Urothelium cell line (cell line): ENCODE measurements at places on chromosomes 16 and 17.

- DNase-seq: no peak
These were observed 18.3 kb upstream of the TNFRSF13B start for GRCh38 chr17:16989953-16990860.

- DNase-seq: no peak
These were observed 184.0 kb upstream of the GSE1 start for GRCh38 chr16:85428899-85429775.

GRCh38 chr17:45388604-45389325 lies 43.9 kb downstream of the ARHGAP27 start:
- DNase-seq: no peak

DNA sequence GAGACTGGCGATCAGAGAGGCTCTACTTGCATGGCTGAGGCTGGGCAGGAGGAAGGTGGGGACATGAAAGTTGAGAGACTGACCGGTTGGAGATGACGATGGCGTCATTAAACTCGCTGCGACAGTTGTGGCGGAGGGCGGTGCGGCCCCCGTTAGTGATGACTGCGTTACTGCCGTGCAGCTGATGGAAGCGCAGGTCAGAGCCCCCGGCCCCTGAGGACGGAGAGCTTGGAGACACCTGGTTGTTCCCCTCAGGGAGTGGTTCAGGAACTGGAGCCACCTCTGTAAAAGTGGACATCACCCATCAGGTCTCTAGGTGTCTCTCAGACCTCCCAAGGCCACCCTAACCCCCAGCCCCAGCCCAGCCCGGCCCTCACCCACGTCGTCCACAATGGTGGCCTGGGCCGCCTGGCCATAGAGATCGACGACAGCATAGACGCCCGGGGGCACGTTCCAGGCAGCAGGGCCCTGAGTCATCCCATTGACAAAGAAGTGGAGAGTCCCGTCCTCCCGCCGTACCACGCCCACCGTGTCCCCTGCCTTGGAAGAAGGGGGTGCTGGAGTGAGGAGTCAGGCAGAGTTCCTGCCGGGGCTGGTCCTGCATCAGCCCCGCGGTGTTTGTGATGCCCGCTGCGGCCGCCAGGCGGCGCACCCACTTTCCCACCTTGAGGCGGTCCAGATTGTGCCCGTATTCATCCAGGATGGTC lies 5.3 kb downstream of the NEURL4 start:
- DNase-seq: peak; percentile 47

GRCh38 chr16:50609471-50609870 lies 61.3 kb downstream of the NKD1 start:
- DNase-seq: no peak

- DNase-seq: no peak
These were observed at the start of gene RARA for GRCh38 chr17:40309031-40309948. Gene RARA (plus strand): TSS chr17:40309180. CDS start chr17:40331219, 22,039 bp downstream.

DNA sequence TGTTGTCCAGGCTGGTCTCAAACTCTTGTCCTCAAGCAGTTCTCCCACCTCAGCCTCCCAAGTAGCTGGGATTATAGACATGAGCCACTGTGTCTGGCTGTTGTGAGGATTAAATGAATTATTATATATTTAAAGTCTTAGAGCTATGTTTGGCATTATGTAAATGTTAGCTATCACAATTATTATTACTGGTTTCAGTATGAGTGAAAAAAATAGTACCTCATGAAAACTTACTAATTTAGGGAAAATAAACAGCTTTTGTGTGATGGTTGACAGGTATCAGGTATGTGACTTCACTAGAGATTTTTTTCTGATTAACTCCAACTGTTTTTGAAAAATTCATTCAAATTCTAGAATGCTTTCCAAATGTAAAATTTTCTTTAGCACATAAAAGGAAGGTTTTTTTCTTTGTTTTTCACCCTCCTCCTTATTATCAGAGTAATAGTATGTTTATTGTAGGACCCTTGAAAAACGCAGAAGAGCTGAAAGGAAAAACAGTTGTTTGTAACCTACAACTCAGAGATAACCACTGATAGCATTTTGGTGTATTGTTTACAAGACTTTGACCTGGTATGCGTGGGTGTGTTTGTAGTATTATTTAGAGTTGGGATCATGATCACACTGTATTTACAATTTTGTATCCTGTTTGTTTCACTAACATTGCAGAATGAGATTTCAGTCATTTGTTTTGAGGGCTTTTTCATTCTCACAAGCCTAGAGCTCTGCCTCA lies 13.2 kb downstream of the NLK start:
- no peak for DNase-seq

DNA sequence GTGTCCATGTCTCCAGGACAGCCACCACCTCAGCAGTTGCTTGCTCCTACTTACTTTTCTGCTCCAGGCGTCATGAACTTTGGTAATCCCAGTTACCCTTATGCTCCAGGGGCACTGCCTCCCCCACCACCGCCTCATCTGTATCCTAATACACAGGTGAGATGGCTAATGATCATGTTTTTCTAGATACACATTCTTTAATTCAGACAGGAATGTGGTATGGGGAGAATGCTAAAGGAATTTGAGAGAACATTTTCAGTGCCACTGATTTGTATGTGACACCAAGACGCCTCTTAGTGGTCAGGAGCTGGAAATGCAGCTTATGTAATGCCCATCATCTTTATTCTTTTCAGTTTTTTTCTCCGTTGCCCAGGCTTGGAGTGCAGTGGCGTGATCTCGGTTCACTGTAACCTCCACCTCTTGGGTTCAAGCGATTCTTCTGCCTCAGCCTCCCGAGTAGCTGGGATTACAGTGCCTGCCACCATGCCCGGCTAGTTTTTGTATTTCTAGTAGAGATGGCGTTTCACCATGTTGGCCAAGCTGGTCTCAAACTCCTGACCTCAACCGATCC lies 8.9 kb upstream of the RAPGEFL1 start:
- peak; percentile 72 for DNase-seq

GRCh38 chr16:84941921-84942320 lies 69.4 kb downstream of the ZDHHC7 start:
- DNase-seq: peak; percentile 82

GRCh38 chr16:68356249-68356918 lies 45.6 kb downstream of the PRMT7 start:
- DNase-seq: no peak

DNA sequence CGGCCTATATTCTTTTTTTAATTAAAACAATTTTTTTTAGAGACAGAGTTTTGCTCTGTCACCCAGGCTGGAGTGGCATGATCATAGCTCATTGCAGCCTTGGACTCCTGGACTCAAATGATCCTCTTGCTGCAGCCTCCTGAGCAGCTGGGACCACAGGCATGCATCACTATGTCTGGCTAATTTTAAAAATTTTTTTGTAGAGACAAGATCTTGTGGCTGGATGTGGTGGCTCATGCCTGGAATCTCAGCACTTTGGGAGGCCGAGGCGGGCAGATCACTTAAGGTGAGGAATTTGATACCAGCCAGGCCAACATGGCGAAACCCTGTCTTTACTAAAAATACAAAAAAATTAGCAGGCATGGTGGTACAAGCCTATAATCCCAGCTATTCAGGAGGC lies 54.8 kb upstream of the MSI2 start:
- DNase-seq: no peak
